T-cell (primary cell): ENCODE measurements at places on chromosomes 13 and 19. TPM values are rescaled to one million over a fixed set of nuclear protein-coding genes. Genes with fewer than 3 reads are reported as not detected.

Gene TSSK6
- total RNA-seq = 4.7 TPM

DNA sequence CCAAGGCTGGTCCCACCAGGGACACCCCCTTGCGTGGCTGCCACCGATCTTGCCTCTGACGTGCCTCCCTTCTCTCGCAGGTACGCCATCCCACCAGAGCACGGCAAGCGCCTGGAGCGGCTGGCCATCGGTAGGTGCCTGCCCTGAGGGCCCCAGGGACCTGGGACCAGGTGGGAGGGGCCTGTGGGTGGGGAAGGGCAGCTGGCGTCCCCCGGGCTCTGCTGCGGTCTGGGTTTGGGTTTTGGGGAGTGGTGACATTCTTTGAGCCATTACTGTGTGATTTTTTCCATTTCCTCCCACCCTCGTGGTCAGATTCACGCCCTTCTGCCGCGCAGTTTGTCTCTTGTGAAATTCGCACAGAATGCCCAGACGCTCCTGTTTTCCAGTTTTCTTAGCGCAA, 102.0 kb downstream of the KDM4B start:
- no peak for DNase-seq

DNA sequence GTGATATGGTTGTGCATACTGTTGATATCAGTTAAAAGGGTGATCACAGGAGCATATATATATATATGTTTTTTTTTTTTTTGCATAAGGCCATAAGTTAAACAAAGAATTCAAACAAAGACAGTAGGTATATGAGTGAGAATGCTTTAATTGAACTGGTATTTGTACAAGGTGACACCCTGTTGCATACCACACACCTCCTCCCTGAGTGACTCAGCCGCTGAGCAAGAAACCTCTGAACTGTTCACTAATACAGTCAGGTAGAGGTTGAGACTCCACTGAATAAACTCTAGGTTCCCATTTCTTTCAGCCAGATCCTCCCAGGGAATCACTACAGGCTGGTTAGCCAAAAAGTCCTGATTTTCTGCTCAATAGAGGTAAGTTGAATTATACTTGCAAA, at the start of gene SCEL:
Gene SCEL (plus strand): TSS at position 259 of the 400 bp plus-strand sequence. CDS start 20,170 bp downstream, outside the sequence.
- DNase-seq = no peak

Gene ZNF611
- 41.8 TPM for total RNA-seq

DNA sequence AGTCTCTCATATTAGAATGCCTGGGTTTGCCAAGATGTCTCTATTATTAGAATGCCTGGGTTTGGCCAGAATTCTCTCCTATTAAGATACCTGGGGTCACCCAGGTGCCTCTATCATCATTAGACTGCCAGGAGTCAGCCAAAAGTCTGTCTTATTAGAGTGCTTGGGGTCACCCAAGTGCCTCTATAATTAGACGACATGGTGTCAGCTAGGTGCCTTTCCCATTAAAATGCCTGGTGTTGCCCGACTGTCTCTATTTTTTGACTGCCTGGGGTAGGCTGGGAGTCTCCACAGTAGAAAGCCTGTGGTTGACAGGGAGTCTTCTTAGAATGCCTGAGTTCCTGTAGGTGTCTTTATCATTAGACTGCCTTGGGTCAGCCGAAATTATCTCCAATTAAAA, 1536.6 kb downstream of the UQCRFS1 start:
- DNase-seq = no peak

Gene SHISA2
- 0.23 TPM for total RNA-seq

Gene GNA15
- 1.8 TPM for total RNA-seq

Gene TARM1
- not detected for total RNA-seq

Gene LRP3
- not detected for total RNA-seq
